ENCODE measurements at places on chromosomes 13 and 19. TPM values are rescaled to one million over a fixed set of nuclear protein-coding genes. Genes with fewer than 3 reads are reported as not detected.

GRCh38 chr13:75689686-75690085, 53.6 kb downstream of the LMO7 start:
- no peak for DNase-seq

- DNase-seq: no peak
Measured at GRCh38 chr19:4152241-4152998, 1.0 kb upstream of the CREB3L3 start.

GRCh38 chr13:77981281-77981881, 62.8 kb upstream of the EDNRB start:
- DNase-seq: no peak

DNA sequence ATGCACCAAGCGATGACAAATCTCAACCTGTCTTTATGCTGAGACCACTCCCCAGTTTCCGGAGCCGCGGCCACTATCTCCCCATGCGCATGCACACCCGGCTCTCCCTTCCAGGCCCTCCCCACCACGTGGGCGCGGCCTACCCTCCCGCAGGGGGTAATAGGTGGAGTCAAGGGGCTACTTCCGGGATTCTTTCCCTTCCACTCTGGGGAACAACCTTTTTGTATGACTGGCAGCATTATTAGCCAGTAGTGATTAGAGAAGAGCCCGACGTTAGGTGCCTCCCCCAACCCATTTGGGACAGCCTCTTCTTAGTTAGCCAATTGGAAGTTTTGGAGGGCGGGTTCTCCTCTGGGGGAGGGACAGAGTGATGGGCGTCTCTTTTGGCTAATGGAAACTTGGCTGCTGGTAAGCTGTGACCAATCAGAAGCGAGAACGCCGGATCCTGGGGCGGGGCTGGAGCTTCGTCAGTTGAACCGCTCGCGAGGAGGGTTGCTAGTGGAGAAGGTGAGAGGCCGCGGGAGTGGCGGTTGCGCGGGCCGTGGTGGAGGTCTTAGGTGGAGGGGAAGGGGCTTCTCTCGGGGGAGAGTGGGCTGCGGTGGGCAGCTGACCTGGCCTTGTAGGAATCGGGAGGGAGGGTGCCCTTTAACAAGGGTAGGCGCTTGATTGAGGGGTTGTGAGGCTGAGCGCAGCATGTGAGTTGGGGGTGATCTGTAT, at the start of gene CCDC61:
Gene CCDC61 (plus strand): TSS at position 470 of the 717 bp plus-strand sequence. CDS start 7,552 bp downstream, outside the sequence.
- DNase-seq: peak; percentile 91

- DNase-seq: no peak
Measured at GRCh38 chr13:53127373-53127772, 98.8 kb downstream of the OLFM4 start.

DNA sequence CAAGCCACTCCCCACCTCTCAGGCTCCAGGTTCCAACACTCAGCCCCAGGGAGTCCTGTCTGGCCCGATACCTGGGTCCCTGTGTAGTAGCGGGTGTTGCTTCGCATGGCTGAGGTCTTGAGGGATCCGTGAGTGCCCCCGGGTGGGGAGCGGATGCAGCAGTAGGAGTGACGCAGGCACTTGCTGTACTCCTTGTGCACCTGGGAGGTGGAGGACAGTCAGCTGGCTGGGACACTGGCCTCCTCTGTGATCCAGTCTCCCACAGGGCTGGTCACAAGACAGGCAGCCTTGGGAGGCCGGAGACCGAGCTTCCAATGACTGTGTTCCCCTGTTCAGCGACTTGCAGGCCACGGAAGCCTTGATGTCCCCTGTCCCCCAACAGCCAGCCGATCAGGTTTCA, 16.3 kb upstream of the ASF1B start:
- no peak for DNase-seq

Gene TMEM255B
- 1.6 TPM for total RNA-seq

Gene RFPL4A
- total RNA-seq: not detected

Gene THSD1
- total RNA-seq: 0.47 TPM

Gene PABPC3
- 0.42 TPM for total RNA-seq

All from activated naive CD8-positive, alpha-beta T cell treated with anti-CD3 and anti-CD28 coated beads, Interleukin-2, amount 10 ng/mL, durations not matched to agents 7 days and 5 days (primary cell).